AG04449 (cell line): ENCODE measurements at places on chromosomes 1 and 21.

DNA sequence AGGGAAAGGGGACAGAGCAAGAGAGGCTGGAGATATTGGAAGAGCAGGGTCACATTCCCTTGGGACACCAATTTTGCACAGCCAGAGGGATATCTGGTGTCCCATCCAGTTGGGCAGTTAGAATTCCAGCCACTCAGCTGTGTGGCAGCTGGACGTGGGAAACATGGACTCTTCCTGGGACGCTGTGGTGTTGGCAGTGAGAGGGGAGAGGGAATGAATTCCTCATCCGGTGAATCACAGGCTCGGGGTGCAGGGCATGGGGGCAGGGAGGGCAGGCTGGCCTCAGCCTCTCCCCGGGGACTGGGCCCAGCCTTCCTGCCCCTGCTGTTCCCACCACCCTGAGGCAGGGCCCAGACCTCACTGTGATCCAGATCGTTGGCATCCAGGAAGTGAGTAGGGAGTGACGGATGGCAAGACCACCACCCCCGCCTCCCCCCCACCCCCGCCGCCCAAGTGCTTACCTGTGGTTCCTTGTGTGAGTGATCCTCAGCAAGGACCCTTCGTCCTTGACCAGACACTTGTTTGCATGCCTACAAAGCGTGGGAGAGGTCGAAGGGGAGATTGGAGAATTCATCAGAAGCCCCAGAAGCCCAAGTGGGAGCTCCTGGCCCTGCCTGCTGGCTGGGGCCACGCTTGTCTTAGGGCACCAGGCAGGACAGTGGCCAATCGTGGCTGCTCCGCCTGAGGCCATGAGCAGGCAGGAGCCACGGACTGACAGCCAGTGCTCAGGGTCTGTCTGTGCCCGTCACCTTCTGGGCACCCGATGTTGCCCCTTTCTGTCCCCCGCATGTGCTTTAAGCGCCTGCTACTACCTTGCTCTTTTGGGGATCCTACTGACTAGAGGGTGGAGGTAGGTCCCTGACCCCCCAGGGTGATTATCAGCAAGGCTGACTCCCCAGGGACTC lies 8.7 kb downstream of the WNT3A start:
- no peak for DNase-seq

GRCh38 chr1:206589206-206589605 lies 23.1 kb downstream of the EIF2D start:
- DNase-seq: peak; percentile 80

- DNase-seq: no peak
Observed at GRCh38 chr21:17532292-17532691, 19.4 kb downstream of the CXADR start.

DNA sequence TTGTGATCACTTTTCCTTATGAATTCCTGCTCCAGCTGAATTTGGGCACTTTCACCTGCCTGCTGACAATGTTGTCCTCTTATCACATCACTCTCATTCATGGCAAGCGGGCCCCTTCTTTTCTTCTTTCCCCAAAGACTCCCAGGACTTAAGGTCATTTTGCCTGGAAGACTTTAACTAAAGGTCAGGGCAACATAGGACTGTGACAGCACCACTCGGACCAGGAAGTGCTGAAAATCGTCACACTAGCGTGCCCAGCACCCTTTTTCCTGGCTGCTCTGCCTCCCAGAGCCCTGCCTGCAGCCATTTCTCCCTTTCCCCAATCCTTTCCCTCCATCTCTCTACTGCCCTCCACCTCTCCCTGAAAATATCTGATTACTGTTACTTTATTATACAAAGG lies 35.4 kb downstream of the CD34 start:
- DNase-seq: no peak

GRCh38 chr1:26994020-26994786 lies 711 bp downstream of the TRNP1 start:
- no peak for DNase-seq

GRCh38 chr1:241229216-241229615 lies 127.8 kb downstream of the RGS7 start:
- no peak for DNase-seq

- DNase-seq: no peak
Observed at GRCh38 chr1:228472655-228473054, 14.5 kb upstream of the RNF187 start.

DNA sequence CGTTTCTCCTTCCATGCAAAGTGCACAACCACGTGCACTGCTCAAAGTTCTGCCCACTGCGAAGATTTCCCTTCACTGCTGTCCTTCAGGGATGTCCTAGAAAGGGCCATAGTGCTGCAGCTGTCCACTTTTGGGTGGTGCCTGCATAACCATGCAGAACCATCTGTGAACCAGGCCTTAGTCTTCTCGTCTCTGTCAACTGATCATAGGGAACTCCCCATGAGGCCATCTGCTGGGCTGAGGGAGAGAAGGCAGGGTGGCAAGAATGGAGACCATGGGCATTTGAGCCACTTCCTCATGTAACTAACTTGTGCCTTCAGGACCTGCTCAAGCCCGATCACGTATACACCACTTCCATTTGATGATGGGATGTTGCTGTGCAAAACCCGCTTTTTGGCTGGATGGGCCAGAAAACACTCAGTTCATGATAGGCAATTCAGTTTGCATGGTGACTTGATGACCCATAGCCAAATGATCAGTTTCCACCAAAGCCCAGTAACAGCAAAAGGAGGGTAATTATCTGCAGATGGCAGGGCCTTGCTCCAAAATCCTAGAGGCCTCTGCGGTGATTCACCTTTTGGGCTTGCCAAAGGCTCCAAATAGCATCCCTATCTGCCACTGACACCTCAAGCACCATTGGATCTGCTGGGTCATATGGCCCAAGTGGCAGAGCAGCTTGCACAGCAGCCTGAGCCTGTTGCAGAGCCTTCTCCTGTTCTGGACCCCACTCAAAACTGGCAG lies 9.5 kb downstream of the ST6GALNAC5 start:
- DNase-seq: no peak

GRCh38 chr1:180641662-180642061 lies 9.8 kb downstream of the XPR1 start:
- DNase-seq: no peak

DNA sequence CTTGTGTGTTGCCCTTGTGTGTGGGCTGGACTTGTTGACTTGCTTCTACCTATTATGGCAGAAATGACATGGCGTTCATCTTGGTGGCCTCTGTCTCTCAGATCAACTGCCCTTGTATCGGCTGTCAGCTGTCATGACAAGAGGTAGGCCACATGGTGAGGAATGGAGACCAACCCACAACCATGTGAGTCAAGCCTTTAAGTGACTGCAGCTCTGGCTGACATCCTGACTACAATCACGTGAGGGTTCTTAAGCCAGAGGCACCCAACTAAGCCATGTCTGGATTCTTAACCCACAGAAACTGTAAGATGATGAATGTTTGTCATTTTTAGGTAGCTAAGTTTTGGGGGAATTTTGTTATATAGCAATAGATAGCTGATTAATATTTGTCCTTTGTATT lies 82.1 kb downstream of the KCND3 start:
- DNase-seq: no peak

GRCh38 chr1:230809256-230809990 lies 58.9 kb downstream of the C1orf198 start:
- DNase-seq: no peak

- DNase-seq: no peak
Observed at GRCh38 chr1:37338658-37339057, 135.7 kb upstream of the ZC3H12A start.

DNA sequence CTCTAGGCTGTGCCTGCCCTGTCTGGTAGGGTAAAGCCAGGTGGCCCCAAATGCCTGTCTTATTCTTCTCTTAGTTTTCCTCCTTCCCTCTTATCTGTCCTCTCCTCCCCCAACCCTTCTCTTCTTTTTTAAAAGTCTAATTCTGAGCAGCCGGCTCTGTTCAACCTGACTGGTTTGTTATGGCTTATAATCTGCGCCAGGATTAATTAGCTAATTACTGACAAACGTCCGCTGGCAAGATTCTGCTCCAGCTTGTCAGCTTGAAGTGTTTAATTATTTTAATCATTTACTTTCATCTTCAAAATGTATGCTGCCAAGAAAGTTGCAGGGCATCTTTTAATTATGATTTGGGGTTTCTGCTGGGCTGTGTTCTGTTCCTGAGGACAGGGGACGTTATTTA lies 27.2 kb upstream of the PSMB2 start:
- DNase-seq: no peak

- no peak for DNase-seq
Observed at GRCh38 chr1:247421074-247421473, 5.1 kb downstream of the NLRP3 start.

GRCh38 chr1:54786778-54787177 lies 14.3 kb downstream of the TTC22 start:
- DNase-seq: no peak

GRCh38 chr1:39940253-39940652 lies 14.7 kb upstream of the MFSD2A start:
- no peak for DNase-seq
